SK-N-DZ (cell line): ENCODE measurements at places on chromosomes 5 and 9.

- DNase-seq: no peak
Observed at GRCh38 chr5:149540089-149540488, 11.2 kb downstream of the CSNK1A1 start.

DNA sequence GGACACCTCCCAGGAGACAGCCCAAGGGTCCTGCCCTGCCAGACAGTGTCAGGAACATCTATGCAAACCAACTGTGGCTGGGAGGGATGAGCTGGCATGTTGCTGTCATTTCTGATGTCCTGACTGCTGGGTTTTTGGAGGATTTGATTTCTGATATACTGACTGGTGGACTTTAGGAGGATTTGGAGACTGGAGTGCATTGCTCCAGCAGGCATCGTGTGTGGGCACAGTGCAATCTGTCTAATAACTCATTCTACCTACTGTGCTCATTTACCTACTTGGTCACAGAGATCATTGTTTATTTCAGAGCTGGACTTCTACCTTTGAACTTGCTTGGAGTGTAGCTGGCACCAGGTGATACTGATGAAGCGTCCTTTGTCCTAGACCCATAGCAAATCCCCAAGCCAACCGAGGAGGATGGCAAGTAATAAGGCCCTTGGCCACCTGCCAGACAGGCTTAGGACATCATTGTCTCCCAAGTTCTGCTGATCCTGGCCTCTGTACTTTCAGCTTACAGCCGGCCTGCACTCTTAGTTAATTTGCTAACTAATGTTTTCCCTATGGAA lies 124.3 kb upstream of the ICE1 start:
- no peak for DNase-seq

DNA sequence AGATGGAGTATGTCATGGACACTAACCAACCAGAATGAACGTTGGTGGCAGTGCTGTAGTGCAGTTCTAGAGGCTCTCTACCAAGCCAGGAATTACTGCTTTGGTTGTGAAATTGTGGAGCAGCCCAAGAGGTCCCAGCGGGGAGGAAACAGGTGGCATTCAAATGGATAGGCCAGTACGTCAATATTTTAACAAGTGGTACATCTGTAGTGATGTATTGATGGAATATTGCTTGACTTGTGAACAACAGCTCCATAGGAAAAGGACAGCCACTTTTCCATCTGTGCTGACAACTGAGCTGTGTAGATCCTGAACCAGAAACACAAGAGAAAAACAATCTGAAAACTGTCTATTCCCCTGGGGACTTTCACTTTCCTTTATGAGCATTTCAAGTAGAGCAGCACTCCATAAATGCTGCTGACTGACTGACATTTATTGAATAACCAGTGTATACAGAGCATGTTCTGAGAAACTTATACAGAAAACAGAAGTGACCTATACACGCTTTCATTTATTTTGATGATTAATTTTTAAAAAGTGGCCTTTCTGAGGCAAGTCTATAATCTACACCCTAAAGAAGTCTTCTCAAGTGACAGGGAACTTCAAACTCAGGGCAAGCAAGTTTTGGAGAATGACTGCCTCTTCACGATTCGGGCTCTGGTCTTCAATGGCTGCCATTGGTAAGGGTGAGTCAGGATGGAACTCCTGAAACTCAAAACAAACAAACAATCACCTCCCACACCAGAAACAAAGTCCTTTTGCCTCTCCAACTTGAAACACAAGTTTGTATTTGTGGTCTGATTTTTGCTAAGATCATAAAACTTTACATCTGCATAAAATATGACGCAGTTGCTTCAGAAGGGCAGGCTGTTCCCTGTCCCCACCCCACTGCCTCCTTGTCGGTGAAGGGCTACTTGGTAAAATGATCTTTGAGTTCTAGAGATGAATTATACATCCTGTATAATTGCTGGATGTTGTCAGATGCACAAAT lies 362.4 kb downstream of the NDUFS4 start:
- no peak for DNase-seq

DNA sequence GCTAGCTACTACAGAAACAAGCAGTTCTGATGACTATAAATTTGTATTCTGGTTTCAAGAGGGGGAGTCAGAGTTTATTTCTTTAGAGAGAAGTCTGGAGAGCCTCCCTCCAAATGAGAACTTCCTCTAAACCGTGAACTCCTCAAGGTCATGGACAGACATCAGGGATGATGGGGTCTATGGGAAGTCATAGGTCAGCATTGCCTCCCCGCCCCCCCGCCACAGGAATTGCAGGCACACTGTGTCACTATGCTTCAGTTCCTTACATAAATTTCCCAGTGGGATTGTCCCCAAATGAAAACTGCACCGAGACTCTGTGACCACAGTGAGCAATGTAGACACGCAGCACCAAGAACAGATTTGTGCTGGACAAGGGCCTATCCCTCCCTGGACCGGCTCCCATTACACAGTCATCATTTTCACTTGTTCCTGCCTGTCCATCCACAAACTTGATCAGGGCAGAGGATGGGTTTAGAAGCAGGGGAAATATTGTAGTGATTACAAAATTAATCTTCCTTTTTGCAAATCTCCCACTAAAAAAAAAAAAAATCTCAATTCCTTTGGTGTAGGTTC lies 300.3 kb downstream of the EFNA5 start:
- DNase-seq: no peak

GRCh38 chr9:22055090-22055489 lies 46.0 kb upstream of the CDKN2B start:
- DNase-seq: no peak

DNA sequence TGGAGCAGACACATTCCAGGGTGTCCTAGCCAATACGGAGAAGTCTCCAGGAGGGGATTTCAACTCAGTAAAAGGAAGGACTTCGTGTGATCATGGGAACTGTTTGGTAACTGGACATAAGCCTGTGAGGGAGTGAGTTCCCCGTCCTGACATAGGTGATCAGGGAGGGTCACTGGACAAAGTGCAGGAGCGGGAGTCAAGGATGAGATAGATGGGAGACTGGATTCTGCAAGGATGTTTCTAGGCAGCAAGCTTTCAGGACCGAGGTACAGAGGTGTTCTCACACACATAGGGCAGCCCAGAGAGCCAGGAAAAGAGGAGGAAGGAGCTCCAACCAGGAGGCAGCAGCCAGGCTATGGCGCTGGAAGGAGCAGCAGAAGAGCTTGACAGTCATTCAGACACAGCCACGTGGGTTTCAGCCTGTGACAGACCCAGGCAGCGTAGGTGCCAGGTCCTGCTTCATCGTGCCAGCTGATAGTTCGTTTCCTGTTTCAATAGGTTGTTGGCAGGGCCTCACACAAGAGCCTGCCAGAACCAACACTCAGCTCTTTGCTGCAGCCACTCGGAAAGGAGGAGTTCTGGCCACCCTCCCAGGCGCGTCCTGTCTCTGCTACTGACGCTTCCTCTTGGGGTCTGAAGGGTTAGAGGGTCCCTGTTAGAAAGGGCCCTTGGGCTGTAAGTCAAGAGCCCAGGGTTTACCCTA lies 84.1 kb downstream of the AMBP start:
- DNase-seq: no peak

DNA sequence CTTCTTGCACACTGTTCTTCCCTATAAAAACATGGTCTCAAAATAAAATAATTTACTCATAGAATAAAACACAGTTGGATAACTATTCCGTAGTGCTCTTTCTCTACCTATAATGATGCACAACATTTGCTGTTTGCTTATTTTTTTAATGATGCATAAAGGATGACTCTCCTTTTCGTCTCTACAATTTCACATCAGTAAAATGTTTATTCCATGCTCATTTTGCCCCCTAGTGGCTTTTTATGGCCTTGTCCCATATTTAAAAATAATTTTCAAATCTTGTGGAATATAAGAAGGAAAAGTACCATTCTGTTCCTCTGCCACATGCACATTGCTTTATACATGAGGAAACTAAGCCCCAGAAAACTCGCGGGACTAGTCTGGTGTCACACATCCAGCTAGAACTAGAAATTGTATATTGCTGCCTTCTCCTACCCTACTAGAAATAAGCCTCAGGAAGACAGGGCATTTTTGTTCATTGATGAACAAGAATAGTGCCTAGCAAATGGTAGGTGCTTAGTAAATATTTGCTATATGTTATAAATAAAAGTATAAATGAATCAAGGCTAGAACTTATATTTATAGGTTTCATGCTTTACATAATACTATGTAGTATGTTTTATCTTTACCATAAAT lies 12.7 kb downstream of the KCTD16 start:
- peak; percentile 37 for DNase-seq

DNA sequence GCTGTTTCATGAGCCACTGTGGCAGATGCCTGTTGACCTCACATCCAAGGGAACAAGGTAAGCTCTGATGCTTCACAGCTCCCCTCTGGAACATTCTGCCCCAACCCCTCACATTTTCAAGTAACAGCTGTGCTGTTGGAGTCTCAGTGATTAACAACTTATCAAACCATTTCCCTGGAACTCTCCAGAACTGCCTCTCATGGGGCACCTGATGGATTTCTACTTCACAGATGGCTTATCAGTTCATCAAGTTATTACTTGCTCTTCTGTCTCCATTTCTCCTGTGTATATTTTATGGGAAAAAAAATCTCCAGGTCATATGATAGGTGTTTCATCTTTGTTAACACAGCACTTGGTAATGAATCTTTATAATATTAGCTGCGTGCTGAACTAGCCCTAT lies 322.4 kb downstream of the MAN2A1 start:
- DNase-seq: no peak

DNA sequence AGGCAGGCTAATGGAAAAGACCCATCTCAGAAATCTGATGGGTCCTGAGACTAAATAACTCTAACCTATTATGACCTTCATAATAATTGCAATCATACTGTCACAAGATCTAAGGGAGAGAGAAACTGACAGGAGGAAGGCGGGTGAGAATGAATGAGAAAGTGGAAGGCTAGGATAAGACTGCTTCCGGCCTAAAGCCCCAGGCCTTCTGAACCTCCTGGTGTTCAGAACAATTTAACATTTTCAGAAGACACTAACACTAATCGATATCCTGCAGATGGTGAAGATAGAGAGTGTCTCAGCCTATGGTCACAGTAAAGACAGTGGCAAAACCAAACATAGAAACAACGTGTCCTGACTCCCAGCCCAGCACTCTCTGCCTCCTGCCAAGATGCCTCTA lies 1.2 kb downstream of the RPS14 start:
- no peak for DNase-seq

DNA sequence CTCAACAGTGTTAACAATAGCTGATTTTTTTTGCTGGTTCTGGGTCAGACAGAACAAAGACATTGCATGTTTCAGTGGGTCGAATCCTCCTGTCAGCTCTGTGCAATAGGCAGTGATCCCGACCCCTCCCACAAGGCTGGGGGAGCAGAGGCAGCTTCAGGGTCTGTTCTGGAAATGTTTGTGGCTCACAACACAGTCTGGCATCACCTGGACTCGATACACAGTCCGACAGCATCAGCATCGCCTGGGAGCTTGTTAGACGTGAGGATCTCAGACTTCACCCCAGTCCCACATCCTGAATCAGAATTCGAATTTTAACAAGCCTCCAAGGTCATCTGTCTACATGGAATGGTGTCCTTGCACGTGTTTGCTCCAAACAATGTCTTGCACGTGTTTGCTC lies 384.7 kb downstream of the IRX2 start:
- DNase-seq: no peak

GRCh38 chr5:50929174-50929573 lies 262.7 kb downstream of the PARP8 start:
- DNase-seq: no peak

GRCh38 chr9:114994768-114995167 lies 64.4 kb upstream of the TNFSF8 start:
- DNase-seq: no peak

GRCh38 chr5:56383761-56384160 lies 150.6 kb upstream of the ANKRD55 start:
- no peak for DNase-seq

GRCh38 chr5:139903795-139904565 lies 108.4 kb downstream of the PSD2 start:
- peak; percentile 22 for DNase-seq

GRCh38 chr5:84724683-84725082 lies 340.0 kb upstream of the EDIL3 start:
- no peak for DNase-seq

- no peak for DNase-seq
Observed at GRCh38 chr9:109086221-109086620, 33.5 kb downstream of the TMEM245 start.

DNA sequence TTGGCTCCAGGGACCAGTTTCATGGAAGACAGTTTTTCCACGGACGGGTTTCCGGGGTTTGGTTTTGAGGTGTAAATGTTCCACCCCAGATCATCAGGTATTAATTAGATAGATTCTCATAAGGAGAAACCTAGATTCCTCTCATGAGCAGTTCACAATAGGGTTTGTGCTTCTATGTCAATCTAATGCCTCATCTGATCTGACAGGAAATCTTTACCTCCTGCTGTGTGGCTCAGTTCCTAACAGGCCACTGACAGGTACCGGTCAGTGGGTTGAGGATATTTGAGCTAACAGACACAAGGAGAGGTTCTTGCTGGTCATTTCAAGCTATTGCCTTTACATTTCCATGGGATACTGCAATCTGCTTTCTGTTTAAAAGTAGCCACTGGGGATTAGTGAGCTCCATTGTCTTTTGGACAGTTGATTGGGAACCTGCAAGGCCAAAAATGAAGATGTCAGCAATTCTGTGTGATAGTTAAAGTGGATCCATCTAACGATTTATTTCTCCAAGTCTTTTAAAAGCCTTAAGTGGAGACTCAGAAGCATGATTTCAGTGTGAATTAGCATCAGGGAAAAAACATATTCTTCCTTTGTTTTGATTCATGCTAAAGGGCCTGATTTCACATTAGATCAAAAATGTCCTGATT lies 38.6 kb downstream of the MRPS30 start:
- no peak for DNase-seq

- DNase-seq: no peak
Observed at GRCh38 chr5:39205550-39205949, 13.8 kb downstream of the FYB1 start.

DNA sequence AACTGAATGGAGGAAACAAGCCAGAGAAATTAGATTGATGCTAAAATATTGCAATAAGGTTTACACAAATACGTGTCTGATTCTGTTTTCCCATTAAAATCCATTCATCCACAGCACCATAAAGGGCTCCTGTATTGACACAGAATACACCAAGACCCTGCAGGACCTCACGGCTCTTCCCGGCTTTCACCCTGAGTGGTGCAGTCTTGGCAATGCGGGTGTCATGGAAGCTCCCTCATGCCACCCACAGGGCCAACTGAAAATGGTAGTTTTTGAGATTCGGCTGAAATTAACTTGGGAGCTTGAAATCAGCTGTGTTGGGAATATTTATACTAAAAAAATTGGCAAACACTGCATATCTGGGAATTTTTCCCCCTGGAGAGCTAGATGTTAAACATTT lies 17.3 kb upstream of the EXOC3 start:
- DNase-seq: no peak
